Thymus (tissue), 14 donors: ENCODE measurements at places on chromosomes 3 and 15. TPM values are rescaled to one million over a fixed set of nuclear protein-coding genes. Genes with fewer than 3 reads are reported as not detected.

- H3K4me1 ChIP-seq = no peaks in the 10 kb centered on the region
- no peak overlapping the region for H3K4me3 ChIP-seq
- H3K27me3 ChIP-seq = no peaks in the 10 kb centered on the region
- H3K36me3 ChIP-seq = no peaks in the 10 kb centered on the region
Measured at GRCh38 chr3:194040516-194041273, 95.3 kb upstream of the HES1 start.

DNA sequence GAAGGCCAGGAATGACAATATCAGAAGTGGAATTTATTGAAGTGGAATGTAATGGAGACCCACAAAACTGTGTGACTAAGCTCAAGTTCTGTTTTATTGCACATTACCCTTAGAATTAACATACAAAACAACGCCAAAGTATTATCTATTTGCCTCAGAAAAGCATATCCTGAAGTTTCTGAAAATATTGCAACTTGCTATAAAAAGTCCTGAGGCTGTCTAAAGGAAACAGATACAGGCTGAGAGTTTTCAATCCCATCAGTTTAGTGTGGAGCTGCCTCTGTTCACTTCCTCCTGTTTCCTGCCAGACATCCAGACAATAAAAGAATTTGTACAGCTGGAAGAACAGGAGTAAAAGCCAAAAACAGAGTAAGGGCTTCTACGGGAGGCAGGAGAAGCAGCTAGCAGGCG lies 108.8 kb downstream of the FBN1 start:
- no peak overlapping the region for H3K27ac ChIP-seq
- H3K4me1 ChIP-seq = no peaks in the 10 kb centered on the region
- H3K27me3 ChIP-seq = no peaks in the 10 kb centered on the region
- no peak for DNase-seq

DNA sequence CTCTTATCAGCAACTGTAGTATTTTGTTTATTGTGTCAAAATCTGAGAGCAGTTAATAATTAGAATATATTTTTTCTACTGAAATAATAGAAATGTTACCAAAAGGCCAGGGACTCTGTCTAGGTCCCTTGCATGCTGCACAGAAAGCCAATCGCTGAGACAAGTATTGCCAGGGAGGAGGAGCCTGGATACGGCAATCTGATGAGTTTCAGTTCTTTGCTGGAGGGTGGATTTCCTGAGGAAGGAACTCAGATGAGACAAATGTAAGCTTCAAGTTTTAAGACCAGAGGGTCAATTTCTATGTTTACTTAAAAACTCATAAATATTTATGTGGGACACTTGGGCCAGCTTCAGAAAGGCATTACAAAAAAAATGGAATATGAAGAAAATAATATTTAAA lies 252.2 kb downstream of the GABRG3 start:
- H3K36me3 ChIP-seq = no peaks in the 10 kb centered on the region
- no peak overlapping the region for H3K27ac ChIP-seq
- H3K27me3 ChIP-seq = no peaks in the 10 kb centered on the region
- no peak for DNase-seq

GRCh38 chr3:14793126-14793857 lies 25.5 kb upstream of the FGD5 start:
- H3K36me3 ChIP-seq = no peaks in the 10 kb centered on the region
- no peaks in the 10 kb centered on the region for H3K4me1 ChIP-seq
- H3K4me3 ChIP-seq = no peak overlapping the region
- DNase-seq = no peak
- peaks cover 20% of the 10 kb centered on the region for H3K27me3 ChIP-seq

DNA sequence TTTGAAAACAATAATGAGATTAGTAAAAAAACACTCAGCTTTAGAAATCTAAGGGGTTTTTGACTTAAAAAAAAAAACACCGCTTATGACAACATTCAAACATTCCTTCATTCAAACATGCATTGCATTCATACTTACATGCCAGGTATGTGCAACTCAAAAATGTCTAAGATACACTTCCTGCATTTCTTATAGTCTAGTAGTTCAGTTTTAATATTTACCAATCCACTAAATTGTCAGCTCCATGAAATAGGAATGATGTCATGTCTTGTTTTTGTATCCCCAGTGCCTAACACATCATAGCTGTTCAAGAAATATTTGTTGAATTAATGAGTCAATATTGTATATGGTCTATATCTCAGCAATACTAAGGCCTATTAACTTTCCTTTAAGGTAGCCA lies 51.7 kb downstream of the EIF4E3 start:
- H3K4me3 ChIP-seq = no peak overlapping the region
- H3K4me1 ChIP-seq = peaks cover 16% of the 10 kb centered on the region
- H3K36me3 ChIP-seq = no peaks in the 10 kb centered on the region

DNA sequence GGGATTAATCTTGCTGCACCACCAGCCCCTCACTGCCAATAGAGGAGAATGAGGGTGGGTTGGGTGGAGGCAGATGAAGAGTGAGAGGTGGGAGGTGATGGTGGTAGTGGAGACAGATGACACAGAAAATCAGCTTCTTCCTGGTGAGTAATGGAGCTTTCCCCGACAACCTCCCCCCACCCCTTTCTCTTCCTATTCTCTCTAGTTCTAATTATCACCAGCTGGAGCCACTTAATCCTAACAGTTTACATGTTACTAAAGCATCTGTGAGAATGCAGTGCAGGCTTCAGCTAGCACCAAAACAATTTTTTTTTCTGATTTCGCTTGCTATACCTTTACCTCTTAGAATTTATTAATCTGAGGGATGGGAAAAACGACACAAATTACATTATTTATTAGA lies 116.1 kb upstream of the DNAJC19 start:
- no peaks in the 10 kb centered on the region for H3K36me3 ChIP-seq
- H3K4me3 ChIP-seq = no peak overlapping the region
- no peaks in the 10 kb centered on the region for H3K27me3 ChIP-seq

- no peak overlapping the region for H3K27ac ChIP-seq
- H3K4me1 ChIP-seq = no peaks in the 10 kb centered on the region
- H3K36me3 ChIP-seq = no peaks in the 10 kb centered on the region
- no peak for DNase-seq
- no peak overlapping the region for H3K4me3 ChIP-seq
Measured at GRCh38 chr3:167813169-167814123, 77.9 kb downstream of the SERPINI1 start.

GRCh38 chr3:78728406-78729145 lies 1039.2 kb downstream of the ROBO1 start:
- H3K27me3 ChIP-seq = no peaks in the 10 kb centered on the region
- no peaks in the 10 kb centered on the region for H3K36me3 ChIP-seq

GRCh38 chr3:187264021-187264420 lies 27.5 kb downstream of the MASP1 start:
- no peaks in the 10 kb centered on the region for H3K27me3 ChIP-seq
- H3K4me3 ChIP-seq = no peak overlapping the region
- no peak for DNase-seq
- H3K27ac ChIP-seq = no peak overlapping the region
- no peaks in the 10 kb centered on the region for H3K4me1 ChIP-seq
- no peaks in the 10 kb centered on the region for H3K36me3 ChIP-seq

DNA sequence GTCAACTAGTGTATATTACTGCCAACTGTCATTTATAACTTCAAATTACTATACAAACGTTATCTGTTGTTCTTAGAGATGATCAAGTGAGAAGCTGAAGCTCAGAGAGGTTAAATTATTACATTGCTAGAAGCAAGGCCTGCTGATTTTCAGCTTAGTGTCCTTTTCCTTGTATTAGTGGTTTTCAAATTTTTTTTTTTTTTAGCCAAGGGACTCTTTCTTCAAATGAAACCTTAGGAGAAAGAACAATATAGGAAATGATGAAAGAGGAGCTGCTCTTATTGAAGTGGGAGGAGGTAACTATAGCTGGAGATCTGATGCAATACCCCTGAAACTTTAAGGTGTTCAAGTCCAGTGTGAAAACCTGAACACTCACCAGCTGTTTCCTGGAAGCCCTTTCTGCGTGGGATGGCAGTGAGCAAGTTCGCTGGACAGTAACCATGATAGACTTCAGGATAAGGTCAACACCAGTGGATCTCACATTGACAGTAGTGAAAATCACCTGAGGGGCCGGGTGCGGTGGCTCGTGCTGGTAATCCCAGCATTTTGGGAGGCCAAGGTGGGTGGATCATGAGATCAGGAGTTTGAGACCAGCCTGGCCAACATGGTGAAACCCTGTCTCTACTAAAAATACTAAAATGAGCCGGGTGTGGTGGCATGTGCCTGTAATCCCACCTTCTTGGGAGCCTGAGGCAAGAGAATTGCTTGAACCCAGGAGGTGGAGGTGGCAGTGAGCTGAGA lies 376.2 kb downstream of the EDEM1 start:
- no peaks in the 10 kb centered on the region for H3K27me3 ChIP-seq
- no peaks in the 10 kb centered on the region for H3K36me3 ChIP-seq
- no peak for DNase-seq
- no peaks in the 10 kb centered on the region for H3K4me1 ChIP-seq
- H3K4me3 ChIP-seq = no peak overlapping the region

DNA sequence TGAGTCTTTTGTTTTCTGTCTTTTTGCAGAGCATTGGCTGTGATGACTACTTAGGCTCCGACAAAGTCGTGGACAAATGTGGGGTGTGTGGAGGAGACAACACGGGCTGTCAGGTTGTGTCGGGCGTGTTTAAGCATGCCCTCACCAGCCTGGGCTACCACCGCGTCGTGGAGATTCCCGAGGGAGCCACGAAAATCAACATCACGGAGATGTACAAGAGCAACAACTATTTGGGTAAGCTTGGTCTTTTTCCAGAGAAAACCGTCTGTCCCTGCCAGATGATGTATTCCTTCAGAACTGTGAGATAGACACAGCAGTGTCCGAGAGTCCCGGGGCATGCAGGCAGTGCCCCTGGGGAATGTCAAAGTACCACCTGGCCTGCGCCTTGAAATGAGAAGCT lies 149.9 kb upstream of the NR2E3 start:
- H3K36me3 ChIP-seq = no peaks in the 10 kb centered on the region
- H3K4me1 ChIP-seq = no peaks in the 10 kb centered on the region
- no peak overlapping the region for H3K27ac ChIP-seq
- no peaks in the 10 kb centered on the region for H3K27me3 ChIP-seq
- no peak overlapping the region for H3K4me3 ChIP-seq

DNA sequence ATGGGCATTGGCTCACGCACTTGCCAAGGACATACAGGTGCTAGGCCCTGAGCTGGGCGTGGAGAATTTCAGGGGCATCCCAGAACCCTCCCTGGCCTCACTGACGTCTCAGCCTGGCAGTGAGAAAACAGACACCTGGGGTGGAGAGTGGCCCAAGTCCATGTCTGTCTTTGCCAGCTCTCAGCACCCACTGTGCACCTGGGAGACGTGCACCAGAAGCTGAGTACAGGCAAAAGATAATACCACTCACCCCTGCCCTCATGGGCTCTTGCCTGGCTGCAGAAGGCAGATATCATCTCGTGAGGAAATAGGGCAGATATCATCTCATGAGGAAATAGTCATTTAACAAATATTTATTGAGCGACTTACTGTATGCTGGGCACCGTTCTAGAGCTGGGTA lies 8.0 kb downstream of the LOXL1 start:
- no peaks in the 10 kb centered on the region for H3K36me3 ChIP-seq
- no peak overlapping the region for H3K4me3 ChIP-seq
- DNase-seq = no peak
- peaks cover 5% of the 10 kb centered on the region for H3K4me1 ChIP-seq
- H3K27me3 ChIP-seq = no peaks in the 10 kb centered on the region

- H3K36me3 ChIP-seq = no peaks in the 10 kb centered on the region
- H3K4me3 ChIP-seq = no peak overlapping the region
- H3K27ac ChIP-seq = no peak overlapping the region
- no peaks in the 10 kb centered on the region for H3K4me1 ChIP-seq
- no peak for DNase-seq
Measured at GRCh38 chr3:41943311-41943843, 18.5 kb downstream of the ULK4 start.

DNA sequence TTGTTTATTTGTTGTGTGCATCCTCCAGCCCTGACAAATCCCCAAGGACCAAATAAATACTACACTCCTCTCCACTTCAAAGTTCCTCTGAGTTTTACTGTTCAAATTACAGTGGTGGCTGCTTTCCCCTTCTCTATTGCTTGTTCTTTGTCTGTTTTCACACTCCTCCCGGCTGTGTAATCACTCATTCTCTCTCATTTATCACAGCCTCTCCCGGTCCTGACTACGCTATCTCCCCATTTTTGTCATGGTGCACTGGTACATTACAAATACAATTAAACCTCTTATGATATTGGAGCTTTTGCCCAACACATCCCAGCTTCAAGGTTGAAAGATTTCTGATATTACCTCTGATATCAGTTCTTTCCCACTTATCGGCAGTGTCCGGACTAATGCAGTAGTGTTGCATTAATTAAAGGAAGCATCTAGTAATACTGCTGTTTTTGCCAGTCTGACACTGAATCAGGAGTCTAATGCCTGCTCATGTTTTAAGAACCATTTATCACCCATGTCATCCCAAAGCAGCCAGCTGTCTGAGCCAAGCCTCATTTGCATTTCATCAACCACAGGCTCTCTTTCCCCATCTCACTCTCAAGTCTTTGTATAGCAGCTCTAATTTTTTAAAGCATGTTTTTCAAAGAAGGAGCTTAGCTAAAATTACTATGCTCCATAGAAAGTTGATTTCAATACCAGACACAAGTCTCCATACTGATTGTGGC lies 740.5 kb downstream of the ROBO2 start:
- H3K27ac ChIP-seq = no peak overlapping the region
- H3K36me3 ChIP-seq = no peaks in the 10 kb centered on the region
- H3K27me3 ChIP-seq = no peaks in the 10 kb centered on the region
- H3K4me3 ChIP-seq = no peak overlapping the region

DNA sequence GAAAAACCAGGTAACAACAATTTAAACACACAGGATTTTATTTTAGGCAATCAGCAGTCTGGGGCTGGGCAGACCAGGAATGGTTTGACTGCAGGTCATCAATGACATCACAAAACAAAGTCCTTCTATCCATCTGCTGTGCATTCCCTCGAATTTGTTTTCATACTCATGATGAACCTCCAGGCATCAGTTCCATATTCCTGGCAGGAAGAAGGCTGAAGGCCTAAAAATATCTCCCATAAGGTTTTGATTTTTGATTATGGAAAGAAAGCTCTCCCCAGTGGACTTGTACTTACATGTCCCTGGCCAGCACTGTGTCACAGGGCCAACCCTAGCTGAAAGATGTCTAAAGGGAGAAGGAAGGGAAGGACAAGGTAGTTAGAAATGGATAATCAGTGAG lies 107.4 kb downstream of the PEAK1 start:
- H3K27me3 ChIP-seq = no peaks in the 10 kb centered on the region
- H3K4me1 ChIP-seq = no peaks in the 10 kb centered on the region
- H3K36me3 ChIP-seq = no peaks in the 10 kb centered on the region
- DNase-seq = no peak
- no peak overlapping the region for H3K27ac ChIP-seq

DNA sequence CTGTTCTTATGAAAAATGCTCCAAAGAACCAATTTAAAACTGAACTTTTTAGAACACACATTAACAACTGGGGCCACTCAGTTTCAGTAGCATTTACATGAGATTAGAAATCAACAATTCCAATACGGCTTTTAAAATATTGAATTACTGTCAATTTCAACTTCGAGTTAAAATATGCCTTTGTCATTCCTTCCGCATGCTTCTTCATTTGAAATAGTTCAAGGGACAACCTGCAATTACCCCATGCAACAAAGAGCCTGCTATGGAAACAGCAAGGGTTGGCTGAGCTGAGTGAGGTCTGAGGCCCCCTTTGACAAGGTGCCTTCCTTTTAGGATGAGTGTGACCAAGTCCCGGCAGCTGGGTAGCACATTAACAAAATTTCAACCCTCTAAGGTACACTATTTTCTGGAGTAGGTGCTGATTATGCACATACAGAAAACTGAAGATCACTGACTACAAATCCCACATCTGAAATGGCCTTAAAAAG lies 11.6 kb downstream of the PDCD10 start:
- peaks cover 28% of the 10 kb centered on the region for H3K36me3 ChIP-seq
- no peak for DNase-seq
- no peaks in the 10 kb centered on the region for H3K4me1 ChIP-seq
- no peaks in the 10 kb centered on the region for H3K27me3 ChIP-seq

The HRG gene
- total RNA-seq = not detected

The SLC12A8 gene
- total RNA-seq = 0.94 TPM

The ALDH1A2 gene
- total RNA-seq = 17.8 TPM

The WNT7A gene
- total RNA-seq = under 0.01 TPM

The NAALADL2 gene
- 4.9 TPM for total RNA-seq
